ENCODE measurements at places on chromosomes 3 and 15.

GRCh38 chr3:190008432-190008831, 112.3 kb downstream of the P3H2 start:
- DNase-seq, result no peak

DNA sequence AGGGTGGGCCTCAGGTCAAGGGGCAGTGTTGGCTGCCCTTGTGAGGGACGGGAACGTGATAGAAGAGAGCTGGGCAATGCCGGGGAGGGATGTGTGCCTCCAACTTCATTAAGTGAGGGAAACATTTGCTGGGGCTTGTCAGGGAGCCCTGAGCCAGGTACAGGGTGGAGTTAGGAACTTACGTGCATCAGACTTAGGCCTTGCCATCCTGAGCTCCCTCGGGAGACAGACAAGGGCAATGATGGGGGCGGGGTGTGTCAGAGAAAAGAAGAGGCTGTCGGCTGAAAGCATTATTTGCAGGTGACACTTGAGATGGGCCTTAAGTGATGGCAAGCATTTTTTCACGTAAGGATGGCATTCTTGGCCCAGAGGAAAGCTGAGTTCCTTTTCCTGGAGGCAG, 1.6 kb downstream of the FAM131A start:
- DNase-seq, result no peak

GRCh38 chr3:142904639-142905436, 16.0 kb upstream of the PCOLCE2 start:
- peak; percentile 3 for DNase-seq

- DNase-seq, result no peak
Measured at GRCh38 chr3:158470944-158471638, 99.9 kb upstream of the MLF1 start.

GRCh38 chr3:149368201-149368673, 9.2 kb downstream of the TM4SF1 start:
- no peak for DNase-seq

DNA sequence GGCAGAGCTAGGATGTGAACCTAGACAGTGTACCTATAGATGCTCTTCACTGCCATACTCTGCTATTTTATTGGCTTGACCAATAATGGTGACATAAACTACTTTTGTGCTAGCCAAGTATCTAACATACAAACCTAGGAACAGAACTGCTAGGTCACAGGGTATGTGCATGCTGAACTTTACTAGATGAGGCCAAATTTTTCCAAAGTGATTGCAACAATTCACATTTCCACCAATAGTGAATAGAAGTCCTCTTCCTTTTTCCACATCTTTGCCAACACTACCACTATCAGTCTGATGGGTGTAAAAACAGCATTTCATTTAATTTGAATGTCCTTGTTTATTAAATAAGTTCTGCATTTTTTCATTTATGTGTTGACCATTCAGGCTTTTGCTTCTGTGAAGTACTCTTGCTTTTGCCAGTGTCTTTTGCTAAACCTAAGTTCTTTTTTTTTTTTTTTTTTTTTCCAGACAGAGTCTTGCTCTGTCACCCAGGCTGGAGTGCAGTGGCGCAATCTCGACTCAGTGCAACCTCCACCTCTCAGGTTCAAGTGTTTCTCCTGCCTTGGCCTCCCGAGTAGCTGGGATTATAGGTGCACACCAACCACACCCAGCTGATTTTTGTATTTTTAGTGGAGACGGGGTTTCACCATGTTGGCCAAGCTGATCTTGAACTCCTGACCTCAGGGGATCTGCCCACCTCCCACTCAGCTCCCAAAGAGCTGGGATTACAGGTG, 54.1 kb downstream of the DCAF1 start:
- DNase-seq, result no peak

GRCh38 chr3:165389653-165390052, 193.5 kb upstream of the SLITRK3 start:
- DNase-seq, result no peak

DNA sequence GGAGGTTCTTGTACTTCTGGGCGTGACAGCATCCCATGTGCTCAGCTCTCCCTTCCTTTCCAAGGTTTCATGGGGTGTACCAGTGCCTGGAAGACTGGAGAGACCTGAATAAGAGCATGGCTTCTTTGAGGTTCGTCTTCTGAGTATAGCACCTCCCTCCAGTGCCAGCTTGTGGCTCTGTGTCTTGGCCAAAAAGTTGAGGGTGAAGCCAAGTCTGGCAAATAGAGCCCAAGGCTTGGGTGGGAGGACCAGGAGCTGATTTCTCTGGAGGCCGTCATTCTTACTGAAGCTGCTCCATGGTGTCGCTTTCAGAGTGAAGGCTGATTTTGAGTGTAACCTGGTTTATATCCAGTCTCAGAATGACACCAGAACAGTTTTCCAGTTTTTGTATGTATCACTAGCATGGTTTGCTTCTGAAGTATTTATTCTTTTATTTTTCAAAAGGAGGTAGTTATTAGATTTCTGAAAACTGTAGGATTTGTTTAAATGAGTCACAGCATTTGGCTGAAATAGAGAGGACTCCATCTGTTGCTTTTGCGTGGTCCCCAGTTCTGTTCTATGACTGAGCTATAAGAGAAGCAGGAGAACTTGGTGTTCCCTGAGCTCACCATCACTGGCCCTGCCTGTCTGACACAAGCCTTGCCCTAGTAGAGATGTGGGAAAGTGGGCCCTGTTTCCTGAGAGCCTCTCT, 47.2 kb downstream of the BSN start:
- no peak for DNase-seq

- DNase-seq, result no peak
Measured at GRCh38 chr3:151404316-151404715, 19.8 kb upstream of the P2RY12 start.

- no peak for DNase-seq
Measured at GRCh38 chr3:156172536-156172935, 52.2 kb downstream of the KCNAB1 start.

DNA sequence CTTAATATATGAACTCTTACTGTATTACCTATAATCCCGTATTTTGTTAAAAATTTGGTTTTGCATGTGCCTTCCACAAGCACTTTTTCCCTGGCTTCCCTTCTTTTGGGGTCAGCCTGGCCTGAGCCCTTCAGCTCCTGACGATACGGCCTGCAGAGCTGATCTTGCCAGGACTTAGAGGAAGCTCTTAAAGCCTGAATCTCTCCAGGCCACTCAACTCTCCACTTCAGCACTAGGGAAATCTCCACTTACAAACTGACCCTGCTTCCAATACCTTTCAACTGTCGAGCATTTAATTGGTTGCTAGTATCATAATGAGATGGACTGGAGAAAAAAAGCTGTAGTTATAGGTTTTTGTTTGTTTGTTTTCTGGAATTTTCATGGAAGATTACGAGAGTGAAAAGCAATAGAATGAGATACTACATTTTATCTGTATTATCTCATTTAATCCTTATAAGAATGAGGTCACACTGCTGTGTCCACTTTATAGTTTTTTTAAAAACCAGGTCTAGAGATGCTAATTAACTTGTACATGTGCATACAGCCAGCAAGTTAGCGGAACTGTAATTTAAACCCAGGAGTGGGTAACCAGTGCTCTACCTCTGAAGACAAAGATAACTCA, 54.8 kb downstream of the ZBTB38 start:
- no peak for DNase-seq

GRCh38 chr15:78619022-78619950, 1.5 kb downstream of the CHRNA3 start:
- no peak for DNase-seq

DNA sequence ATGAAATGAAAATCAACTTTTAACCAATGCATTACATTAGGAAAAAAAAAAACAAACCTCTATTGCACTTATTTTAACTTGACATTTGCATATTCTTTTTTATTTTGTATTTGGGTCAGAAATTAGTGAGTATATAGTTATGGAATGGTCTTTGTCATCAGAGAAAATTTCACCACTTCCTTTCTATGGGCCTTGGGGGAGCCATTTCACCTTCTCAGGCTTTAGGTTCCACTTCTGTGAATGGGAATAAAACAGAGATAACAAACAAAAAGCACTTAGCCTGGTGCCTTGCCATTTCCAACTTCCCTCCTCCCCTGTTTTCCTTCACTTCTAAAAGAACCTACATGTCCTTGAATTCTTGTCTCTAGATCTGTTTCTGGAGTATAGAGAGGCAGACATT, 168.0 kb upstream of the STT3B start:
- no peak for DNase-seq

GRCh38 chr3:129595544-129596193, 10.8 kb downstream of the PLXND1 start:
- no peak for DNase-seq

DNA sequence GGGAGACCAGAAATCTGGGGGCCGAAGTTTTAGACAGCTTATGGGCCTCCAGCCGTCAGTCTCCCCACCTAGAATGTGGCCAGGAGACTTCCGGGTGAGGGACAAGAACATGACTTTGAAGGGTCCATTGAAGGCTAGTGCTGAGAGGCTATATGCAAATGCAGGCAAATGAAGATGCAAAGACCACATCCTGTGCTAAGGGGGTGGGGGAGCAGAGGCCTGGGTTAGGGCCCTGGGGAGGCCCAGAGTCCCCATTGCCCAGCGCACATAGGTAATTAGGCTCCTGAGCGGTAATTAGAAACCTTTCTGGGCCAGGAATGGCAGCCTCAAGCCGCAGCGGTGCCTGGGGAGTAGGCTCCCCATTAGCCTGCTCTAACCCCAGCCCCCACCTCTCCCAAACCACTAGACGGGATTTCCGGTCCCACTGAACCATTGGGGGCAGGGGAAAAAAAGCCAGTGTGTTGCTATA, 6.8 kb downstream of the CSK start:
- peak; percentile 63 for DNase-seq

- DNase-seq, result no peak
Measured at GRCh38 chr15:101004986-101005747, 86.0 kb downstream of the LRRK1 start.

GRCh38 chr3:4067893-4068292, 235.3 kb upstream of the SETMAR start:
- DNase-seq, result no peak

GRCh38 chr3:22713936-22714335, 489.2 kb upstream of the UBE2E2 start:
- peak; percentile 25 for DNase-seq

- no peak for DNase-seq
Measured at GRCh38 chr15:79381593-79381992, 50.5 kb upstream of the MINAR1 start.

- DNase-seq, result peak; percentile 26
Measured at GRCh38 chr15:90184119-90184785, 16.9 kb upstream of the SEMA4B start.

DNA sequence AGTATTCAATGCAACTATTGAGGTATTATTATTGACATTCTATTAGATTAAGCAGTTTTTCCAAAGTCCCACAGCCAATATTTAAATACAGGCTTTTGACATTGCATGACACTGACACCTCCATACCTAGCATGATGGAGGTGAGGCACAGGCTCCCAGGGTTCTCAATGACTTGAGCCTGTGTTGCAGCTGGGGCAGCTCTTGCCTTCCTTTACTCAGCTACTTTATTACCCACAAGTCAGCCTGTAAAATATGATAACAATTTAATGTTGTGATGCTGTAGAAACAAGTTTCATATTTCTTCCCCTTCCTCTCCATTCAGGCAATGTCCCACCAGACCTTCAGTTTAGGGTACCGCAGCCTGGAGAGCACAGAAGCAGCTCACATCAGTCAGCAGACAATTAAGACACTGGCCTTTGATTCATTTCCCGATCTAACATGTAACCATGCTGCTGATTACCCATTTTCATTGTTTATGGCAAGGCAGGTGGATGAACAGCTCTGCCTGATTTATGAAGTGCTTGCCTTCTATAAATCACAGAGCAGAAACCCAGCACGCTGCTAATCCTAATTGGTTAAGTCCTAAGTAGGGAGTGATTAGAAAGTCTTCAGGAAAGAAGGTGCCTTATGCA, 826.1 kb downstream of the AGBL1 start:
- no peak for DNase-seq

DNA sequence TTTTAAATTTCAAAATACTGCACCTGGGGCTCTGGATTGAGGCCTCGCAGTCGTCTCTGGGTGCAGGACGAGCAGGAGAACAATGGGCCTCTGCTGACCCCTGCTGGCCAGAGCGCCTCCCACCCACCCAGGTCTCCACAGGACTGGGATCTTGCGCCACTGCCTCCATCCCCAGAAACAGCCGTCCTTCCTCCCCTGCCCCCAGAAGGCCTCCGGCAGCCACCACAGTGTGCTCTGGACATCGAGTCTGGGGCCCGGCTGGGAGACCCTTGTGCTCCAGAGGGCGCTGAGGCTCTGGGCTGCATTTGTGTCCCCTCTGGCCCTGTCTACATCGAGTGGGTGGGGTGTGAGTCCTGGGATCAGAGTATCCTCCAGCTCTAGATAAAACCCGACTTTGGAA, 6.7 kb upstream of the ACSBG1 start:
- DNase-seq, result peak; percentile 78

GRCh38 chr3:187017511-187018230, 87.3 kb downstream of the ST6GAL1 start:
- no peak for DNase-seq

GRCh38 chr15:73928241-73928579, 1.9 kb downstream of the LOXL1 start:
- DNase-seq, result no peak
